ENCODE measurements at places on chromosomes 5 and 9. TPM values are rescaled to one million over a fixed set of nuclear protein-coding genes. Genes with fewer than 3 reads are reported as not detected.

Gene ADAMTS2
- total RNA-seq = 4.1 TPM

Gene ARID3C
- not detected for total RNA-seq

Gene QSOX2
- 39.3 TPM for total RNA-seq

Gene GCNT4
- 1.3 TPM for total RNA-seq

Gene PALM2AKAP2
- total RNA-seq = 0.14 TPM

Gene TRIM36
- total RNA-seq = 1.0 TPM

Measured in Caki2 (cell line).